ENCODE measurements at places on chromosomes 5 and 9.

DNA sequence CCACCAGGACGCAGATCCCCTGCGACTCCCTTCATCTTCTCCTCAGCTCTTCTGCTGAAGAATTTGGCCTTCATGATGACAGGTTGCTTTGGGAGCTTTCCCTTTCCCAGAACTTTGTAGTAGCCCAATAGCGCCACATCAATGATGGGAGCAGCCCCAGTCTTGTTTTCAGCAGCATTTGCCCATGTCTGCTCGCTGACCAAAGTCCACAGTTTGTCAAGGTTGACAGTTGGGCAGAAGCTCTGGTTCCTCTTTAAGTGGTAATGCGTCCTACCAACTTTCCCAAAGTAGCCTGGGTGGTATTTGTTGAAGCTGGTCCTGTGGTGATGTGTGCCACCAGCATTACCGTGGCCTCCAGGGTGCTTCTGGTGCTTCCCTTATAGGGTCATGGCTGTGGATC is 62.2 kb downstream of the GCNT4 start:
- DNase-seq, result no peak

DNA sequence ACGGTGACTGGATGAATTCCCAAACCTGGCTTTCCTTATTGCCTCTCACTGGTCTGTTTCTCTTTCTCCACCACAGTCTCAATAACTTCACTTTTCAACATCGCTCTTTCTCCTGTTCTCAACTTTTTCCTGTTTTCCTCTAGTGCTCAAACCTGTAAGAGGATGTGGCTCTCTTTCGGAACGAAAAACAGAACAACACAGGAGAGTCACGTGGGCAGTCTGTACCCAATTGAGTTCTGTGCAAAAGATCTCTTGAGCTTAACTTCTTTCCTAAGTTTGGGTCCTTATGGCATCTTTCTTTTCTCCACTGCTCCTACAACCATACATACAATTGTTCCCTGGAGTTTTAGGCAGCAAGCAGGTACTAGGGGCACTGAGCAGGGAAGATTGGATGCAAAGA is 8.9 kb downstream of the HAVCR1 start:
- no peak for DNase-seq

DNA sequence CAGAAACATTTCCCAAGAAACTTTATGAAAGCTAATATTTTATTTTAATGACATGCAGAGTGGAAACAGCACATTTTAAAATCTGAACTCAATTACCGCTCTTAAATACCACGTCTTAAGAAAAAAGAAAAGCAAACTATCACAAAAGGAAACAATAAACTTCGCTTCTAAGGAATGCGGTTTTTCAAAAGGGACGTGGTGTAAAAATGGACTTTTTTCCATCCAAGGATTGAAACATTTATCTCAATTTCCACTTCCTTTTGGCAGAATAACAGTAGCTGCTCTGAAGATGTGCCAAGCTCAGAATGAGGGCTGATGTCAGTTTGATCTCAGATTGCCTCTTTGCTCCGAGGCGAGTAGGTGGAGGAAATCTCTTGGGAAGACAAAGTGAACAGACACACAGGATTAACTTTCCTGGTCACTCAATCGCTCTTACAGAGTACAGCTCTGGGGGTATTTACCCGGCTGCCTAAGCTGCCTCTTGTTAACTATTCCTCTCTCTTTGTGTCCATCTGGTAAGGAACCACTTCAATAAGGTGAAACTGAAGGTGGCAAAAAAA is 158.5 kb downstream of the TRPM6 start:
- no peak for DNase-seq

- no peak for DNase-seq
These were observed 665.0 kb upstream of the RGMB start for GRCh38 chr5:98108497-98108896.

- DNase-seq, result no peak
These were observed 240.2 kb upstream of the SEMA6A start for GRCh38 chr5:116814626-116815385.

DNA sequence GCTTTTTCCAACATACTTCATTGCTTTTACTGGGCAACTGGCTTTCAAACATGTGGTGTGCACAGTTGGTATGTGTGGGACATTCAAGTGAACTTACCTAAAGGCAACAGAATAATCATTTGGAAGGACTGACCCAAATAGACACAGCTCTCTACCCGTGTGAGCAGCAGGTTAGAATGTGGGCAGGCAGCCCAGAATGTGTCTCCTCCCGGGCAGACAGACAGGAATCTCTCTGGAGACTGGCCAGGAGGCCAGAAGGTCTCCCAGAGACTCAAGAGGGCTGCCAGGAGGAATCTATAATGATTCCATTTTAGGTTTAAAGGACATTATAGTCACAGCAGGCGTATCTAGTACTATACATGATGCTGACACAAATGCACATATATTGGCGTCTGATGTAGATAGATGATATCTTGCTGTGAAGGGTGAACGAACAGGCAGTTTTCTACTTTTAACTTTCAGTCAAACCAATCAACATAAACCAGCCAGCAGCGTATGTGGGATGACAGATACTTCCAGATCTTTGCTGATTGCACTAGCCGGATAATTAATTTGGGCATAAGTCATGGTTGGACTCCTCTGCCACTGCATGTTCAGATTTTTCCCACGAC is 297.4 kb upstream of the ZNF608 start:
- DNase-seq, result no peak

DNA sequence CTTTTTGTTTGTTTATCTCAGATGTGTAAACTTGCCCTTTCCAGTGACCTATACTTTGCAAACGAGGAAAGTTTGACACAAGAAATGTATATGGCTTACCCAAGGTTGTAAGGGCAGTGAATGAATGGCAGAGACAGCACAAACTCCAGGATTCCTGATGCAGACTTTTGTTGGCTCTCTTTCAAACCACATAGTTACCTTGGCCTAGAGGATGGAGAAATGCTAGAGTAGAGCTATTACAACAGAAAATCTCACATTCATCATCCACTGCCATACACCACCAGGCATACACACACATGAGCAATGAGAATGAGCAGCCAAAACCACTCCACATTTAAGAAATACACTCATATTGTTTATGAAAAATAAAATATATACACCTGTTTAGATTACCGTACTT is 387.0 kb downstream of the TLR4 start:
- DNase-seq, result no peak

DNA sequence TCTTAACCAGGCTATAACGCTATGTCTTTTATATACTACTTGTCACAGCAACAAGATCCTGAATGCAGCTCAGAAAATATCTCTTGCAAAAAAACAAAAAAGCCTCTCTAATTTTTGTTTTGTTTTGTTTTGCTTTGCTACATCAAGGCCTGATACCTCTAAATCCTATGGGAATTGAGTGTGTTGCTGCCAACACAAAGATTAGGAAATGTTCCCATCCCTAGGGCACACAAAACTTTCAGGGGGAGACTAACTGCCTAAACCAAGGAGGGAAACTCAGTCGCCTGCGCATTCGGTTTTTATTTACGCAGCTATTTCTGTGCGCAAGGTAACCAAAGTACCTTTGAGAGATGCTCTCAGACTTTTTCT is 1.7 kb downstream of the SSBP2 start:
- peak; percentile 26 for DNase-seq

Measured in stimulated activated CD8-positive, alpha-beta memory T cell treated with anti-CD3 and anti-CD28 coated beads, Interleukin-4, amount 100 ng/mL, for 48 hours (primary cell).